ENCODE measurements at places on chromosomes 7 and 10. TPM values are rescaled to one million over a fixed set of nuclear protein-coding genes. Genes with fewer than 3 reads are reported as not detected.
A peak's percentile ranks its signal among the peaks of the same experiment; 100 is the strongest.

DNA sequence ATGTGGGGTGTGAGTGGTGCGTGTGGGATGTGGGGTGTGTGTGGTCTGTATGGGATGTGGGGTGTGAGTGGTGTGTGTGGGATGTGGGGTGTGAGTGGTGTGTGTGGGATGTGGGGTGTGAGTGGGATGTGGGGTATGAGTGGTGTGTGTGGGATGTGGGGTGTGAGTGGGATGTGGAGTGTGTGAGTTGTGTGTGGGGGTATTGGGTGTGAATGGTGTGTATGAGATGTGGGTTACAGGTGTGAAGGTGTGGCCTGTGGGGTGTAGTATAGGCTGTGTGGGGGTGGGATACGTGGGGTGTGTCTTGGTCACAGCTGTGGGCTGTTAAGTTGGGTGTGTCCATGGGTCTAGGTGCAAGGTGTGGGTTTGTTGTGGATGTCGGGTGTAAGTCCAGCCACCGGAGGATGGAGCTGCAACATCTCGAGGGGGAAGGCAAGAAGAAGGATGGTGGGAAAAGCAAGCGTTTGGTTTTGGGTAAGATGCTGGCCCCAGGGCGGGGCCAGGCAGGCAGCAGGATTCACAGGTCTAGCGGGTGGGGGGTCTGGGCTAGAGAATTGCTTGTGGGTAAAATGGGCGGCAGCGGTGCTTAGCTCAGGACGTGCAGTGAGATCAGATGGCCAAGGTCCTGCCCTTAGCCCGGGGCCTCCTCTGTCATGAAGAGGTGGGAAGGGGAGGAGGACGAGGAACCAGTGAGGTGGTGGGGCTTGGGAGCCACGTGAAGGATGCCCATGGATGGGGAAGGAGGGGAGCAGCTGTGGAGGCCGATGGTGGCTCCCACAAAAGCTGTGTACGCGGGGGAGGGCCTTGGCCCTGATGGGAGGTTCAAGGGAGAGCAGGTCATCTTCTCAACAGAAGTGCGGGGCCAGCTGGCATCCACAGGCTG, 60.1 kb downstream of the CFAP46 start:
- DNase-seq = no peak
- no peak overlapping the region for H3K4me3 ChIP-seq
- no peaks in the 10 kb centered on the region for H3K4me1 ChIP-seq
- H3K27ac ChIP-seq = no peak overlapping the region
- H3K36me3 ChIP-seq = no peaks in the 10 kb centered on the region

DNA sequence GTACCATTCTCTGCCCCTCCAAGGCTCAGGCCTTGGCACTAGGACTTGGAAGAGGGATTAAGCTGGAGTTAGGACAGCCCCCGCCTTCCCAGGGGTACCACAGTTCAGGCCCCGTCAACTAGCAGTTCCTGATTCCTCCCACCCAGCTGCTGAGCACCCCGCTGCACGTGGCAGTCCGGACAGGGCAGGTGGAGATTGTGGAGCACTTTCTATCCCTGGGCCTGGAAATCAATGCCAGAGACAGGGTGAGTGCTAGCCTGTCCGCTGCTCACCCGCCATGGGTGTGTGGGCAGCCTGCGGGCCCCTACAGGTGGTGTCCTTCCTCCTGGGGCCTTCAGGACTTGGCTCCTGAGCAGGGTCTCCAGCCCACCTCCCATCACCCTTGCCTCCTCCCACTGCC, 2.0 kb upstream of the HOGA1 start:
- no peaks in the 10 kb centered on the region for H3K4me1 ChIP-seq
- no peak for DNase-seq
- no peaks in the 10 kb centered on the region for H3K27me3 ChIP-seq
- H3K4me3 ChIP-seq = no peak overlapping the region

DNA sequence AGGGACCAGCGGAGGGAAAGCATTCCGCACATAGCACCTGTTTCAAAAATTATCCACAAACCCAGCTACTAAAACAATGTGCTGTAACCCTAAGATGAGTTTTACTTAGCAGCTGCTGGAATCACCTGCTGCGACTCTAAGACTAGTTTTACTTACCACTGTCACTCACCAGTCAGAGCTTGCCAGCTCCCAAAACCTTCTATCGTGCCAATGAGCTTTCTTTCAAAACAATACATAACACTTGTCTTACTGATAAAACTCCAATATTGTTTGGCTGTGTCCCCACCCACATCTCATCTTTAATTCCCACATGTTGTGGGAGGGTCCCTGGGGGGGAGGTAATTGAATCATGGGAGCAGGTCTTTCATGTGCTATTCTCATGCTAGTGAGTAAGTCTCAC, 18.4 kb downstream of the ST8SIA6 start:
- no peaks in the 10 kb centered on the region for H3K36me3 ChIP-seq
- H3K27me3 ChIP-seq = no peaks in the 10 kb centered on the region
- H3K27ac ChIP-seq = no peak overlapping the region
- DNase-seq = no peak
- H3K4me3 ChIP-seq = no peak overlapping the region

- no peak overlapping the region for H3K27ac ChIP-seq
- DNase-seq = no peak
- no peak overlapping the region for H3K4me3 ChIP-seq
- H3K36me3 ChIP-seq = no peaks in the 10 kb centered on the region
- no peaks in the 10 kb centered on the region for H3K4me1 ChIP-seq
- H3K27me3 ChIP-seq = no peaks in the 10 kb centered on the region
Observed at GRCh38 chr10:12372846-12373245, 23.5 kb downstream of the CAMK1D start.

DNA sequence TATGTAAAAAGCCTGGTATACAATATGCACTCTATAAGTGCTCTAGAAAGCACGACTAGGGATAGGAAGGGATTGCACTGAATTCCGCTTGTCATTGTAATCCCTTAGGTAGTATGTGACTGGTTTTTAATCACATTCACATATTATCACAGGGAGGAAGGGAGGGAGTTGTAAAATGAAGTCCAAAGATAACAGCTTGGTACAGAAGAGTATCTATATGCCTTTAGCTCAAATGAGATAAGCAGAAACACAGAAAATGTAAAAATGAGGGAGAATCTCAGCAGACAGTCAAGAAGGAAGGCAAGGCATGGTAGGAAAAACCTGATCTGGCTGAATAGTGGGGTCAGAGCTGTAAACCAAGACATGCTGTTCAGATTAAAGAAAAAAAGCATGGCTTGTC, 63.4 kb downstream of the ABI1 start:
- no peak overlapping the region for H3K4me3 ChIP-seq
- DNase-seq = no peak
- no peaks in the 10 kb centered on the region for H3K27me3 ChIP-seq
- no peak overlapping the region for H3K27ac ChIP-seq
- H3K36me3 ChIP-seq = peaks cover 7% of the 10 kb centered on the region

- no peak overlapping the region for H3K4me3 ChIP-seq
- H3K27ac ChIP-seq = no peak overlapping the region
- no peaks in the 10 kb centered on the region for H3K36me3 ChIP-seq
- no peaks in the 10 kb centered on the region for H3K4me1 ChIP-seq
- no peak for DNase-seq
Observed at GRCh38 chr10:93751124-93751523, 6.6 kb upstream of the LGI1 start.

DNA sequence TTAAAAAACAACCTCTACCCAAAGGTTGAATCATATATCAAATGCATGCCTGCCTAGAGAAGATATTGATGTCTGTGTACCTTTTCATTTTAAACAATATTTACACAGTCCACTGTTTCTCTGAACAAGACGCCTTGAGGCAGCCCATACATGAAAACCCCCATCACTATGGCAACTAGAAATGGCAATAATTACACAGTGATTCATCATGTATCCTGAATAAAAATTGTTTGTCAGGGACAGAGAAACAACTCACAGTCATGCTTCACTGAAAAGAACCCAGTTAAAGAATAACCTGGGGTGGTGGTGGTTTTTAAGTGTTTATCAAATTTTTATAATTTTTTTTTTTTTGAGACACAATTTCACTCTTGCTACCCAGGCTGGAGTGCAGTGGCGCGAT, 19.7 kb downstream of the DNAJC12 start:
- H3K4me3 ChIP-seq = no peak overlapping the region
- H3K27me3 ChIP-seq = peaks cover 4% of the 10 kb centered on the region
- no peaks in the 10 kb centered on the region for H3K4me1 ChIP-seq
- no peaks in the 10 kb centered on the region for H3K36me3 ChIP-seq
- H3K27ac ChIP-seq = no peak overlapping the region

- H3K4me3 ChIP-seq = no peak overlapping the region
- H3K36me3 ChIP-seq = peaks cover 6% of the 10 kb centered on the region
- peaks cover 14% of the 10 kb centered on the region for H3K4me1 ChIP-seq
- DNase-seq = peak; percentile 71
- no peaks in the 10 kb centered on the region for H3K27me3 ChIP-seq
Observed at GRCh38 chr7:128031901-128032604, 816 bp upstream of the LRRC4 start.

DNA sequence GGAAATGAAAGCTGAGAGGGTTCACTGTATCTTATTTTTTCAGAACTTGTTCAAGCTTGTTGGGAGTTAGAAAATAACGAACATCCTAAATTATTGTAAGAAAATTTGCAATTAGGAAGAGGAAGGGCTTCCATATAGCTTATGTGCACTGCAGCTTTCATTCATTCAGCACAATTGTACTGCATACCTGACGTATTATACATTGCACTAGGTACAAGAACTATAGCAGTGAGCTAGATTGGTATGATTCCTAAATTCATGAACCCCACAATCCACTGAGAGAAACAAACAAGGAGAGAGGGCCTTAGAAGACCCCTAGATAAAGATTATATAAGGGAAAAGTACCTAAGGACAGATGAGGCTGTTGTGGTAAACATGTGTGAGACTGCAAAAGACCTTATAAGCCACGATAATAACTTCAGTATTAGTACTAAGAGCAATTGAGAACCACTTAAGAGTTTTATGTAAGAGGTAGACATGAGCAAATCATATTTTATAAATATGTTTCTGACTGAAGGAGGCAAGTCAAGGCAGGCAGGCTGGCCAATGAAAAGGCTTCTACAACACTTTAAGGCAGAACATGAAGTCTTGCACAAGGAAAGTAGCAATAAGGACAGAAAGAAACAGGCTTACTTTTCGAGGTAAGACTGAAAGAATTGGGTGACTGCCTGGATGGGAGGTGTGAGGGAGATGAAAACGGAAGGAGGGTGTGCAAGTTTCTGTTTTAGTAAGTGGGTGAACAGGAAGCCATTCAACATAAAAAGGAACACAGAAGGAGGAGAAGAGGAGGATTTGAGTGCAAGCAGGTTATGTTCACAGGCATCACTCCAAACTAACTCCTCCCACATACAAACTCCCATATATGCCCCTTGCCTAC, 77.9 kb upstream of the LRRN3 start:
- no peak for DNase-seq
- H3K4me3 ChIP-seq = peak overlapping the region; percentile 75
- no peaks in the 10 kb centered on the region for H3K36me3 ChIP-seq
- peak overlapping the region; percentile 69 for H3K27ac ChIP-seq
- H3K27me3 ChIP-seq = no peaks in the 10 kb centered on the region

DNA sequence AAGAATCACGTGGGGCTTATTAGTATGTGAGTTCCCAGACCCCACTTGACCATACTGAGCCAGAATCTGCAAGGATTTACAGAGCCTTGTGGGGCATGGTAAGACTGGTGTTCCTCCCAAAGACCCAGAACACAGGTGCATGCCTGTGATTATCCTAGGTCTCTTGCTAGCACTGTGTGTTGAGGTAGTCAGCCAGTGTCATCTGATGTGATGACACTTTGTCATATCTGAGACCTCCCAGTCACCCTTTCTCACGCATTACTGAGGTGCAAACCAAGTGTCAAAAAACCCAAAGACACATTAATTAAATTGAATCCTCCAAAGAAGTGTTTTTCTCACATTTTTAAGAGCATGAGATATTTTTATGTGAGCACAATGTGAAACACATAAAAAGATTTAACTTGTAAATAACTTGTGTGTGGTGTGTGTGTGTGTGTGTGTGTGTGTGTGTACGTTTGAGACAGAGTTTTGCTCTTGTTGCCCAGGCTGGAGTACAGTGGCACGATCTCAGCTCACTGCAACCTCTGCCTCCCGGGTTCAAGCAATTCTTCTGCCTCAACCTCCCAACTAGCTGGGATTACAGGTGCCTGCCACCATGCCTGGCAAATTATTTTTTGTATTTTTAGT, 162.0 kb upstream of the PRPS1L1 start:
- H3K4me1 ChIP-seq = no peaks in the 10 kb centered on the region
- H3K4me3 ChIP-seq = no peak overlapping the region
- no peak overlapping the region for H3K27ac ChIP-seq
- no peaks in the 10 kb centered on the region for H3K36me3 ChIP-seq

DNA sequence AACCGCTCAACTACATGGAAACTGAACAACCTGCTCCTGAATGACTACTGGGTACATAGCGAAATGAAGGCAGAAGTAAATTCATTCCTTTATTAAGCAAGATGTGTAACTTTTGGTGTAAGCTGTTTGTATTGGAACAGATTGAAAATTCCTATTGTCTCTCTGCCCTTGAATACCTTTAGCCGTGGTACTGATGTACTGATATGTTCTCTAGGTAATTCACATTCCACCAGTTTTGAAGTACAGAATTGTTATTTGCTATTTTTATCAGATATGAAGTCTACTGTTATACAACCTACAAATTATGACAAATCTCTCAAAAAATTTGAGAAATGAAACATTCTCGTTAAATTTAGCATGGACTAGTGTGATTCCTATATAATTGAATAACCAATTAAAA, 17.7 kb downstream of the ZMYND11 start:
- H3K36me3 ChIP-seq = no peaks in the 10 kb centered on the region
- no peaks in the 10 kb centered on the region for H3K4me1 ChIP-seq
- H3K27me3 ChIP-seq = no peaks in the 10 kb centered on the region
- H3K4me3 ChIP-seq = no peak overlapping the region
- no peak for DNase-seq
- no peak overlapping the region for H3K27ac ChIP-seq

GRCh38 chr7:95545673-95546072, 50.6 kb downstream of the PDK4 start:
- DNase-seq = no peak
- no peaks in the 10 kb centered on the region for H3K4me1 ChIP-seq
- no peak overlapping the region for H3K4me3 ChIP-seq

DNA sequence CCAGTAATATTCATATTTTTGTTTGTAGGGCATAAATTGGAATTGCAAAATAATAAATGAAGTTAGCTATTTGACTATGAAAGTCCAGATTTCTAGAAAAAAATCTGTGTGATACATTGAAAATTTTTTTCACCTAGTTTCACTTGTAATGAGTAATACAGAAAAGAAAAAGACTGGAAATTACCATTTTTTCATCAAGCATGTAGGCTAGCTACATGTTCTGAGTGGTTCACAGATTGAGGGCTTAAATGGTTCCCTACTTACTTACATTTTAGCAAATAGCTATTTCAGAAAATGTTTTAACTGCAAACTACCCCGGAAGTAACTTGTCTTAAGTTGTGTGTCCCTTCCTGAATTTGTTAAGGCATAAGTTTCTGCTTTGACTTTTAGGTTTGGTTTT, 396.0 kb downstream of the PHF14 start:
- H3K27me3 ChIP-seq = no peaks in the 10 kb centered on the region
- no peaks in the 10 kb centered on the region for H3K36me3 ChIP-seq
- H3K4me3 ChIP-seq = no peak overlapping the region
- no peak for DNase-seq

Gene ELN
- total RNA-seq = 0.35 TPM

Gene PPP3CB
- total RNA-seq = 42.4 TPM

Gene HABP2
- total RNA-seq = not detected

Gene MMP21
- 0.59 TPM for total RNA-seq

Gene H2BK1
- 3.8 TPM for total RNA-seq

Gene OGDHL
- not detected for total RNA-seq

Gene ZDHHC16
- total RNA-seq = 17.1 TPM

Gene HYAL4
- total RNA-seq = not detected

Gene TAX1BP1
- total RNA-seq = 159 TPM

Gene UPK3B
- total RNA-seq = 8.4 TPM

Gene ITGB8
- total RNA-seq = 2.1 TPM
